ENCODE measurements at places on chromosomes 7 and 10.

- DNase-seq = no peak
These were observed 1.9 kb downstream of the VWDE start for GRCh38 chr7:12401538-12402364.

- DNase-seq = peak; percentile 22
These were observed 41.2 kb upstream of the ACSL5 start for GRCh38 chr10:112332509-112333228.

- no peak for DNase-seq
These were observed 691.3 kb downstream of the KCNMA1 start for GRCh38 chr10:76946270-76946669.

DNA sequence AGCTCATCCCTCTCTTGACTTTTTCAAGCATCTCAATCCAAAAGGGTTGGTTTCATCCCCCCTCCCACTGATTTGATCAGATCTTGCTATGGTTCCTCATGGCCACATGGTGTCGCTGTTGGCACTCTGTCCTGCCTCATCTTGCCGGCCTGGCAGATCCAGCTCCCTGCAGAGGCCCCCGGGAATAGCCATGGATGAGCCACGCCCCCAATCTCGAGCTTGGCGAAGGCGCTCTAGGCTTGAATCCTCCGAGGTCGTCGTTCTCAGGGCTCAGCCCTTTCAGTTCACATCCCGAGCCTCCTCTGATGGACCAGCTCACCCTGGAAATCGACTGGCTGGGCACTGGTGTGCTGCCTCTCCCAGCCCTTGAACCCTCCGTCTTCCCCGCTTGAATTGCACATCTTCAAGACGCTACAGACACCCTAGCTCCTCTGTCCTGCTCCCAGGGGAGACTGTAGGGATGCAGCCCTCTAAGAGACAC, 628.7 kb downstream of the TYW1 start:
- peak; percentile 61 for DNase-seq

GRCh38 chr7:155881471-155882350, 69.4 kb upstream of the SHH start:
- DNase-seq = no peak

GRCh38 chr10:6203331-6204062, 765 bp downstream of the PFKFB3 start:
- DNase-seq = peak; percentile 38

Measured in prostate gland (tissue), 2 donors.